ENCODE measurements at places on chromosomes 4 and X.

DNA sequence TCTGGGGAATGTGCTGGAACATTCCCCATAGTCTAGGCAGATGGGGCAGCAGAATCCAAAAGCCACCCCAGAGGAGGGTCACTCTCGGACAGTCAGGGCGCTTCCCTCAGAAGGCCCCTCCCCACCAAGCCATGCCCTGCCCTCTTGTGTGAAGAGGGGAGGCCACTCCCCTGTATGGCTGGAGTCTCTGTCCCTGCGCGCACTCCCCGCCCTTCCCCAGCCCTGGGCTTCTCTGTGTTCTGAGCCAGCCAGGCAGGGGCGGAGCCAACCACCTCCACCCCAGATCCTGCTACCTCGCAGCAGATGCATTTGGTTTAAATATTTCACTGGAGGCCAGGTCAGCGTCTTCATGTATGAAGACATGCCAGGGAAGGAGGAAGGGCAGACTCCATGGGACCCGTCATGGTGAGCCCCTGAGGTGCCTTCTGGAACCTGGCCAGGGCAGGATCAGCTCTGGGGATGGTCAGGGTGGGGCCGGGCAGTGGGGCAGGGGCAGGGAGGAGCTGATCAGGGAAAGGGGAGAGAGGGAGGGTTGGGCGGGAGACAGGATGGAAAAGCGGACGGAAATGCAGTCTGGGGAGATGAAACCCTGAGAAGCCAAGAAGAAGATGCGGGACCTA, 107.3 kb downstream of the ADRA2C start:
- DNase-seq, result no peak

GRCh38 chr4:183175631-183176232, 76.7 kb downstream of the WWC2 start:
- no peak for DNase-seq

GRCh38 chr4:74378573-74378972, 13.6 kb downstream of the EREG start:
- DNase-seq, result no peak

- DNase-seq, result no peak
Measured at GRCh38 chr4:26062215-26062614, 148.2 kb downstream of the SMIM20 start.

DNA sequence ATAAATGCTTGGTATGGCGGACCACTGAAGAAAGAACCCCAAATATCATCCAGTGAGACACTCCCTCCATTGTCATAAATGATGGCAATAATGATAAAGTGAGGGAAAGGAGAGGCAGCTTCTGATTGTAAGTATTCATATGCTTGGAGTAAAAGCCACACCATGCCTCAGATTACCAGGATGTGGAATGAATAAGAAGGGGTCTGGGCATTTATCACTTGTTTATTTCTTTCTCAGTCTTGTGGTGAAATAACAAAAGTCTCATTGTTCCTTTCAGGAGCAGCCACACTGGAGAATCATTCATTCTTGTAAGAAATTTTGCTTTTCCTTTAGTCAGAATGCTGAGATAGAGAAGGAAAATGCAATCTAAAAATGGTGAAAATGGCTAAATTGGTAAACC, 21.7 kb downstream of the F8 start:
- no peak for DNase-seq

- DNase-seq, result no peak
Measured at GRCh38 chrX:13094374-13094773, 50.0 kb upstream of the FAM9C start.

GRCh38 chr4:48226199-48226598, 43.4 kb downstream of the TEC start:
- no peak for DNase-seq

DNA sequence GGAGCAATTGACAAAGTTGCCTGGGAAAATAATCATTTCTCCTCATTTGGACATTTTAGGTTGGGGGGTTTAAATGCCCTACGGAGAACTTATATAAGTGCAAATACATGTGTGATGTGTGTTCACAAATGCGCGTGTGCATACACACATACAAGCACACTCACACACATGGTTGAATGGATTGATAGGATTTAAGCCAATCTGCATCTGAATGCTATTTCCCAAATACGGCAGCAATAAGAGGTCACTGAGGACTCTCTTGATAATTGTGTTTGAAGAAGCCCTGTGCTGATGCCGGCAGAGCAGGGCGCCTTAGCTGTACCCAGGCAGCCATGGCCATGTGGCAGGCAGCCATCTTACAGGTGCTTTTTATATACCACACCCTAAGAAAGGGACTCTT, 165.3 kb upstream of the LEF1 start:
- no peak for DNase-seq

DNA sequence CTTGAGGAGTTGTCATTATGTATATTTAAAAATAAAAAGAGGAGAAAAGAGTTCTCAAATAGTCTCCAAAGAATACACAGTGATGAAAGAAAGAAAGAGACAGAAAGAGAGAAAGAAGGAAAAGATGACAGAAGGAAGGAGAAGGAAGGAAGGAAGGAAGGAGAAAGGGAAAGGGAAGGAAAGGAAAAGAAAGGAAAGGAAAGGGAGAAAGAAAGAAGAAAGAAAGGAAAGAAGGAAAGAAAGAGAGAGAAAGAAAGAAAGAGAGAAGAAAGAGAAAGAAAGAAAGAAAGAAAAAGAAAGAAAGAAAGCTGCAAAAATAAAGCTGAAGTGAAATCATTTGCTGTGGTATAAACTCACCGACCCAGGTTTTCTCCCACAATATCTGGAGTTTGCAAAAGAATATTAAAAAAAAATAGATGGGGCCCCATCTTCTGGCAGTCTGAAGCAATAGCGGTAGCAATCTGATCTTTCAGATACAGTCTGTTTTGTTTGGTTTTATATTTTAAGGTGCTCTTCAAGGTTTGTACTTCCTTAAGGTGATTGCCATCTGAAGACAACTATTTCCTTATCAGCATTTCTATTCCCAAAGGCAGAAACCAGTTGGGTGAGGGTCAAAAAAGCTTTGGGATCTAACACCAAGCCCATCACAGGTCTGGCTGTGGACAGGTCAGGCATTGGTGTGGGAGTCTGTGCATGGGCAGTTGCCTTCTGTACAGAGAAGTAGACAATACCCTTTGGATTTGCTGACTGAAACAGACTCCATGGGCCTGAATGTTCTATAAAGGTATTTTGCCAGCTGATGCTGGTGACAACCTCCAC, 160.4 kb downstream of the CPEB2 start:
- DNase-seq, result no peak

DNA sequence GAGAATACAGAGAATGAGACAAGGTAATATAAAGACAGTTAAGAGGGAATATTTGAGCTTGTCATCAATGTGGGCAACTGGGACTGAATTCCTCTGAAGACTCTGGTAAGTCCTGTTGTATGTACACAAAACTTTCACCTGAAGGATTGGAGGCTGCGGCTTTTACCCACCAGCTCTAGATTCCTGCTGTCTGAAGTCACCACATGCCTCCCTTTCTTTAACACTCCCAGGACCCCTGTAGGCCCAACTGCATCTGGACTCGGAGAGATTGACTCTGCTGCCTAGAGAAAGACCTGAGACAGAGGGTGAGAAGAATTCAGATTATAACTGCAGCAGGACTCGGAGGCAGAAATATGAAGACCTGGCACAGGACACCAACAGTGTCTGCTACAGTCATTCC, 1048.0 kb downstream of the PDHA2 start:
- no peak for DNase-seq

DNA sequence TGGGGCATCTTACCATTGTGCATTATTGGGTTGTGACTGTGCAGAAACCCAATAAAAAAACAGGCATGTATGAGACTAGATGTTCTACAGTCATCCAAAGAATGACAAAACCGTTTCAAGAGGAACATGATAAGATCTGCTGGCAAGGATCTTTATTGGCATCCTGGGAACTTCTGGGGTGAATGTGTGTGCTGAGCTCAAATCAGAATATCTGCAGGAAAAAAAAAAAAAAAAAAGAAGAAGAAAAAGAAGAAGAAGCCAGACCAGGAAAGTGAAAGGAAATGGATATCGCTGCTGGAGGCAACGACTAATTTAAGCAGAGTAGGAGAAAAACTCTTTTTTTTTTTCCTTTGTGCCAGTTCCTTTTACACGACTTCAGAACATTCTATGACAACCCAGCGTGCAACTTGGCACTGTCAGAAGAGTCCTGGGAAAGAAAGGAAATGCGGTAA, 484.2 kb upstream of the BOD1L1 start:
- no peak for DNase-seq

GRCh38 chr4:101660607-101661006, 129.9 kb upstream of the BANK1 start:
- no peak for DNase-seq

DNA sequence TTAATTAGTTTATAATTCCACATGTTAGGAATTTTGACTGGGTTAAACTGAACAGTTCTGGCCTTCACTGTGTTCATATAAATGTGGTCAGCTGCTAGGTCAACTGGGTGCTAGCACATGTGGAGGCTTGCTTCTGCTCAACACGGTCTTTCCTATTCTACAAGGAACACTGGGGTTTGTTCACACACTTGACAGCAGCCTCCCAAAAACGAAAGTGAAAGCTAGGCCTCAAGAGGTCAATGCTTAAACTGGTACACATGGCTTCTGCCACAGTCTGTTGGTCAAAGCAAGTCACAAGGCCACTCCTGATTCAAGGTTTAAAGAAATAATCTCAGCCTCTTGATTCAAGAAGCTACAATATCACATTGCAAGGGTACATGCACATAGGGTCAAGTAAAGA, 126.5 kb downstream of the QDPR start:
- no peak for DNase-seq

GRCh38 chrX:119063428-119063827, 9.4 kb upstream of the CT47C1 start:
- DNase-seq, result no peak

GRCh38 chr4:113146876-113147358, 97.5 kb downstream of the ANK2 start:
- no peak for DNase-seq

GRCh38 chr4:76972306-76972705, 22.8 kb downstream of the SEPTIN11 start:
- no peak for DNase-seq

GRCh38 chrX:41045960-41046567, 39.2 kb upstream of the USP9X start:
- DNase-seq, result no peak
